ENCODE measurements at places on chromosomes 4 and X.

- no peak for DNase-seq
Measured at GRCh38 chrX:13515211-13515930, 54.0 kb upstream of the EGFL6 start.

DNA sequence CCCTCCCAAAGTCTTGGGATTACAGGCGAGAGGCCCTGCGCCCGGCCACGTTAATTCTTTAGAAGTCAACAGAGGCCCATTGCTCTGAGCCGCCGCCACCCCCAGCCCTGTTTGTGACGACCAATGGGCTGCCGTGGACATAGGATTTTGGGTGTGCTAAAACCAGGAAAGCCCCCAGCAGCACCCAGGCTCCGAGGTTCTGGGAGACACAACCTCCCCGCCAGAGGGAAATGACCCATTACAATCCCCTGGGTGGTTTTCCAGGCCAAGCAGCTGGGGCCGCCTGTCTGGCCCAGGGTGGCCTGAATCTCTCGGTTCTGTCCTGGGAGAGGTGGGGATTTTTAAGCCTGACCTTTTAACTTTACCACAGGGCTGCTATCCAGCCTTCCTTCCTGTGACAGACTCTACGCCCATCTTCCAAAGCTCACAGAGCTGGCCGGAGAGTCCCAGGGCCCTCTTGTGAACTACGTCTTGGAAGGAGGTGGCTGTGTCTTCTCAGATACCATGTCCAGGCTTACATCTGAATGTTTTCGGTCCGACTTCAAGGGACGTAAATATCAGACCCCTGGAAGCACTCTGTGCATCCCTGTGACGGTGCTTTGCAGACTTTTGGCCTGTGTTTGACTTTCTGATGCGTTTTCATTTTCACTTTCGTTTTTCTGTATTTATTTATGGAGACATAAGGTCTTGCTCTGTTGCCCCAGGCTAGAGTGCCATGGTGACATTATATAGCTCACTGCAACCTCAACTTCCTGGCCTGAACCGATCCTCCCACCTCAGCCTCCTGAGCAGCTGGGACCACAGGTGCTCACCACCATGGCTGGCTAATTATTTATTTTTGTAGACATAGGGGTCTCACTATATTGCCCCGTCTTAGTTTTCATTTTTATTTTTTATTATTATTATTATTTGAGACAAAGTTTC is 36.0 kb downstream of the P2RY8 start:
- no peak for DNase-seq

- DNase-seq, result no peak
Measured at GRCh38 chr4:36218121-36218520, 26.2 kb downstream of the ARAP2 start.

DNA sequence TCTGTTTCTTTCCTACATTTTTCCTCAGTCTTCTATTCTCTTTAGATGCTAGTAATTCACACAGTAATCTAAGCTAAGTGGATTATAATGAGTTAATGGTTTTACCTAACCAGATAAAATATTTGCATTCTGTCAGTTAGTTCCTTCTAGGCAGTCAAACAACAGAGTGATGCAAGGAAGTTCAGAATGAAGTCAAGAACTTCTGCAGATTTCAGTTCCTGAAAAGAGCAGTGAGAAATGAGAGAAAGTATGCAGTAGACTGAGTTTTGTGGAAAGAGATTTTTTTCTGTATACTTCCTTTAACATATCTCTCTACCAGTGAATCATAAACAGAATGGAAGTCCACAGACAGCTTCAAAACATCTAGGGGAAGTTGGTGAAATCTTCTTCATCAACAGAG is 774.0 kb upstream of the POU3F4 start:
- DNase-seq, result no peak

- no peak for DNase-seq
Measured at GRCh38 chr4:184897895-184898294, 72.1 kb upstream of the ACSL1 start.
